ENCODE measurements at places on chromosomes 7 and 10.
A peak's percentile ranks its signal among the peaks of the same experiment; 100 is the strongest.

DNA sequence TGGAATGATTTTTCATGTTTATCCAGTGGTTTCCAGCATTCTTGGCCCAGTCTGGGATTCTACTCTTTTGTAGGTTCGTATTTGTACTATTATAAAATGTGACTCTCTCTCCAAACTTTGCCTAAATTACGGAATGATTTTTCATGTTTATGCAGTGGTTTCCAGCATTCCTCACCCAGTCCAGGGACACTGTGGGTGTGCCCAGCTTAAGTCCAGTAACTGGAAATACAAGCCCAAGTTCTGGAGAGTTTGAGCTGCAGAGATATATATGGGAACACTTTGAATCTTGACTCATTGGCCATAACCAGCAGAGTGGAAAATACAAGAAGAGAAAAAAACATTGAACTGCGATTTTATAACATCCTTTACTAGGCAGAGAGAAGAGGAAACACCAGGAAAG is 5.9 kb upstream of the MAGI2 start:
- no peak for DNase-seq

DNA sequence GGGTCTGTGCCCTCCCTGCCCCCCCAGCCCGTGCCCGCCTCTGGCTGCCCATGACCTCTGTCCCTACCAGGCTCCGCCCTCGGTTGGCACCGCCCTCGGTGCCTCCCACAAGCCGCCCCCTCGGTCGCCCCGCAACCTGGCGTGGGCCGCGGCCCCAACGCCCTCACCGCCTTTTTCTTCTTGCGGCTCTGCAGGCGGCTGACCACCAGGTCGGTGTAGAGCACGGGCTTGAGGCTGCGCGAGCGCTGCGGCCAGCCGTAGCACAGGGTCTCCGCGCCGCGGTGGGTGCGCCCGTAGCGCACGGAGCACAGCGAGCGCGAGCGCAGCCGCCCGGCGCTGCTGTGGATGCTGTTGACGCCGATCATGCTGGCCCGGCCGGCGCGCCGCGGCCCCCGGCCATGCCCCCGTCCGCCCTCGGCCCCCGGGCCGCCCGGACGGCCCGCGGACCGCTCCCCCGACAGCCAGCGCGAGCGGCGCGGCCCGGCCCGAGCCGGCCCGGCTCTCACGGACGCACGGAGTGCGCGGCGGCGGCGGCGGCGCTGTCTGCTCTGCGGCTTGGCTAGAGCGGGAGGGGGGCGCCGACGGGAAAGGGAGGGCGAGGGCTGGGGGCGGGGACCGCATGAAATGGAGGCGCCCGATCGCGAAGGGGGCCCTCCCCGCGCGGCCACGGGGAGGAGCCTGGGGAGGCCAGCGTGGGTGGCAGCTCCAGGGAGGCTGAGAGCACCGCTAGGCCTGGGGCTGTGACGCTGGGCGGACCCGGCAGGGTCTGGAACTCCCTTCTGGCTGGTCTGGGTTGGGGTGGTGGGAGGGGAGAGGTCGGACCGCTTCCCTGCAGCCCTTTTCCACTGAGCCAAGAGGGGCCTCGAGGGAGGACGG is 9.6 kb downstream of the PSD start:
- peak; percentile 61 for DNase-seq

GRCh38 chr10:118957966-118958365 is 71.5 kb upstream of the NANOS1 start:
- DNase-seq, result no peak

DNA sequence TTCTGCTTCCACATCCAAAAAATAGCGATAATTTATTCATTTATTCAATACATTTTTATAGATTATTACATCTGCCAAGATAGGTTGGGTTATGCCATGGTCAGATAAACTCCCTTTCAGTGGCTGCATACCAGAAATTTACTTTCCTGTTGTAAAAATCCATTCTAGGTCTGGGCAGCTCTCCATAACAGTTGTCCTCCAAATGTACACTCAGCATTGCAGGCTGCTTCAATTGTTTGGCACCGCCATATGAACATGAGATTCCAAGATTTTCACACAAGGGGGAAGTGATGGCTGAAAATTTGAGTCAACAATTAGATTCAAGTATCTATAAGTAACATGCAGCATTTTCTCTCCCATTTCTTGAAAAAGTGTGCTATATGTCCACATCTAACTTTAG is 568.7 kb downstream of the ETV1 start:
- DNase-seq, result no peak

GRCh38 chr10:104875561-104875960 is 234.5 kb downstream of the SORCS3 start:
- DNase-seq, result no peak

- no peak for DNase-seq
These were observed 35.0 kb downstream of the CNNM1 start for GRCh38 chr10:99364125-99364524.

GRCh38 chr10:34249634-34250033 is 565.5 kb downstream of the PARD3 start:
- no peak for DNase-seq

- no peak for DNase-seq
These were observed 5.8 kb downstream of the RASGEF1A start for GRCh38 chr10:43260911-43261577.

DNA sequence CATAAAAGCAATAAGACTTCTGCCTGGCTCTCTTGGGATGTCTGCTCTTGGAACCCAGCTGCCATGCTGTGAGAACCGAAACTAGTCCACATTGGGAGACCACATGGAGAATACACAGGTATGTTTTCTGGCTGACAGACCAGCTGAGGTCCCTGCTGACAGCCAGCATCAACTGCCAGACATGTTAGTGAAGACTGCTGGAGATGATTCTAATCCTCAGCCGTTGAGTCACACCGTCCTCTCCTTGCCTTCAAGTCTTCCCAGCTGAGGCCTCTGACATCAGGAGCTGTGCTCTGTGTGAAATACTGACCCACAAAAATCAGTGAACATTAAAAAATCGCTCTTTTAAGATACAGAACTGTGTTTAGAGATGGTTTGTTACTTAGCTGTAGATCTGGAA is 36.9 kb upstream of the AGR2 start:
- no peak for DNase-seq

GRCh38 chr7:116447966-116448839 is 51.3 kb upstream of the CAV2 start:
- no peak for DNase-seq

DNA sequence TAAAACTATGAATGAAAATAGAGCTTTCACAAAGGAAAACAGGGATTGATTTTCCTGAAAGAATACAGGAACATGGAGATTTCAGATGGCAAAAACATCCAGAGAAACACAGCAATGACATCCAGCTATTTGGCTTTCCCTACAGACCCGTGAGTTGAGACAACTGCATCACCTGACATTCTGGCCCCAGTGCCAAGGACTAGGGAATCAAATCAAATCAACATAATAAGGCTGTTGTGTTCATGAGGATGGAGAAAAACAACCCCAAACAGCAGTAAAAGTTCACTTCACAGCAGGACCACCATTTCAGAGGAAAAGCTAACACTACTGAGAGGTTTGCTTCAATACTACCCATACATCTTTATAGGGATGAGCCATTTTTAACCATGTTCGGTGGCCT is 25.5 kb downstream of the ETV1 start:
- no peak for DNase-seq

DNA sequence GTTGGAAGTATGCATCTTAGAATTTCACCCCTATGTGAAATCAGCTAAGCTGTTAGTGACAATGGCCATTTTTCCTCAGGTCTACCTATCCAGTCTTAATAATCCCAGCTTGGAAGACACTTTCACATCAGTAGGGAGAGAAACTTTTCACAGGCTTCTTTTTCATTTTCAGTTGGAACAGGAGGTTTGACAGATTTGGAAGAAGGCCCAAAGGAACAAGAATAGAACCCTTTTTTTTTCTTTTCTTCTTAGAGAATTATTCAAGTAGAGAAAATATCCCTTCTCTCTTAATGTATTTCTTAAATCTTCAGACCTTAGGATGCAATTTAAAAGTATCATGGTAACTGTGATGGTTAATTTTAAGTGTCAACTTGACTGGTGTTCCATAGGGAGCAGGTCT is 410.5 kb upstream of the C7orf33 start:
- DNase-seq, result no peak

DNA sequence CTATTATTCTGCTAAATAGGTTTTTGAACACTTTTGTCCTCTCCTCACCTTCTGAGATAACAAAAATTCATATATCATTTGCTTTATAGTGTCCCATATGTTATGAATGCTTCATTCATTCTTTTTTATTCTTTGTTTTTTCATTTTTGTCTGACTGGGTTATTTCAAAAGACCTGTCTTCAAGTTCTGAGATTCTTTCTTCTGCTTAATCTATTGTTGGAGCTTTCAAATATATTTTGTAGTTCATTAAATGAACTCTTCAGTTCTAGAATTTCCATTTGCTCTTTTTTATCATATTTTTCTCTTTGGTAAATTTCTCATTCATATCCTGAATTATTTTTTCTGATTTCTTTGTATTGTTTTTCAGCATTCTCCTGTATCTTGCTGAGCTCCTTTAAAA is 53.1 kb upstream of the SCIN start:
- no peak for DNase-seq

DNA sequence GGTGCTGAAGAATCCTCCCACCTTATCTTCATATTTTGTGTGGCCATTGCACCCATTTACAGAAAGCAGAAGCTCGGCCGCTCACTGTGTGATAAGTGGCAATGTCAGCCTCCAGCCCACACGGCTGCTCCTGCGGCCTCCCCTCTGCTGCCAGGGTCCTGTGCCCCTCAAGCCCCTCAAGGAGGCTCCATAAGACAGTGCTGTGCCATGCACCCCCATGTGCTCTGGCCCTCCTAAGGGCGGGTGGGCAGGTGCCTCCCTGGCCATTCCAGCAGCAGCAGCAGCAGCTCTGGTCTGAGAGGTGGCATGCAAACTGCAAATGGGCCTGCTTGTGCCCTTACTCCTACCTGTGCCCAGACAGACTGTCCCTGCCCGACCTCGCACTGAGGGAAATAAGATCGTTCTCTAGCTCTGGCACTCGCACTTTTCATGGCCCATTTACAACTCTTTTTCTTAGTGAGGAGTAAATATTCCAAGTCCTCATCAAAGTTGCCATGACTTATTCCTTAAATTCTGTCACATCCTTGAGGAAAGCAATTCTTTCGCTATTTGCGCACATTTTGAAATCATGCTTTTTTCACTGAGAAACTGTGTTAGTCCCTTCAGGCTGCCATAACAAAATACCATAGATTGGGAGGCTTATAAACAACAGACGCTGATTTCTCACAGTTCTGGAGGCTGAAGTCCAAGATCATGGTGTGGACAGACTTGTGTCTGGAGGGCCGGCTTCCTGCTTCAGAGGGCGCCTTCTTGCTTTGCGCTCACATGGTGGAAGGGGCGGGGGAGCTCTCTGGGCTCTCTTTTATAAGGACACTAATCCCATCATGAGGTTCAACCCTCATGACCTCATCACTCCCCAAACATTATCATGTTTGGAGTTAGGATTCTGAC is 187.8 kb downstream of the COBL start:
- no peak for DNase-seq

DNA sequence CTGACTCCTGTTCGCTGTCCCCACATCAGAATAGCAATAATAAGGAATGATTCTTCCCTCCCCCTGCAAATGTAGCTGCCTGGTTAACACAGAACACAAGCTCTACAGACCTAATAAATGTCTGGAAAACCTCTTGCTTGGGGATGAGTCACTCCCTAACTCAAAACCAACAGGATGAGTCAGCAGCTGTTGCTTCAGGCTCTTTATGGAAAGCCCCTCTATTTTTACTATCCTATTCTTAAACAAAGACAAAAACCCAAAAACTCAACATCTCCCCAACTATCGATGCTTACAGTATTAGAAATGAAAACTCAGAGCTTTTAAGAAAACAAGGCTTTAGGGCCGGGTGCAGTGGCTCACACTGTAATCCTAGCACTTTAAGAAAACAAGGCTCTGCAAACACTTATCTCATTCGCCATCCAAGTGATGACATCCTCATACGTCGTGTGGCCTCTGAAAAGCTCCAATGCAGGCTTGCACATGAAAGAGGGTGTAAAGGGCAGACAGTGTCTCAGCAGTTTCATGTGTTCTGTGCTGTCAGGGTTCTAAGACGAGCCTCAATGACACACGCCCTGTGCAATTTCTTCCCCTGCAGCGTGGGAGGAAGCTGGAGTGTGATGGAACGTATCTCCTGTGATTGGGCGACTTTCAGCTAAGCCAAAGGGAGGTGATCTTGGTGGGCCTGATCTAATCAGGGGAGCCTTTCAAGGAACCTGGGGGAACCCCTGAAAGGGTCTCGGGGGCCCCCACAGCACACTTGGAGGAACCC is 70.1 kb downstream of the AMZ1 start:
- peak; percentile 77 for DNase-seq

GRCh38 chr10:47287365-47287802 is 12.6 kb upstream of the GDF10 start:
- DNase-seq, result no peak

GRCh38 chr10:10044922-10045764 is 972.5 kb upstream of the CELF2 start:
- DNase-seq, result no peak

- DNase-seq, result no peak
These were observed 108.7 kb downstream of the GFRA1 start for GRCh38 chr10:116164291-116164690.

GRCh38 chr10:63267414-63268148 is 134.5 kb downstream of the NRBF2 start:
- no peak for DNase-seq

GRCh38 chr10:29270883-29271282 is 18.0 kb upstream of the LYZL1 start:
- DNase-seq, result no peak

DNA sequence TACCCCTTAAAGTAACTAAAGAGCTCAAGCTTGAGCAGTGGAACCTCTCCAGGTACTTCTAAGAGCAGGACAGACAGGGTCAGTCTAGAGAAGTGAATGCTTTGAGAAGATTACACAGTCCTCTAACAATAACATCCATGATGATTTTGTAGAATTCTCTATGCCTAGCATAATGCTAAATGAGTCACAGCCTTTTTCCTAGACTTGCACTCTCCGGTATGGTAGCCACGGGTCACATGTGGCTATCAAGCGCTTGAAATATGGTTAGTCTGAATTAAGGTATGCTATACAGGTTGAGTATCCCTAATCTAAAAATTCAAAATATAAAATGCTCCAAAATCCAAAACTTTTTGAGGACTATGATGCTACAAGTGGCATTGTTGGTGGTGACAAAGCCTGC is 166.6 kb upstream of the MKLN1 start:
- DNase-seq, result no peak

GRCh38 chr7:51276967-51277366 is 39.6 kb downstream of the COBL start:
- no peak for DNase-seq

- no peak for DNase-seq
These were observed 180.7 kb upstream of the GPR26 start for GRCh38 chr10:123485341-123485960.

- no peak for DNase-seq
These were observed 156.5 kb downstream of the ITGA8 start for GRCh38 chr10:15563246-15563645.

- no peak for DNase-seq
These were observed 77.3 kb downstream of the UNCX start for GRCh38 chr7:1309996-1310395.

- no peak for DNase-seq
These were observed 140.3 kb upstream of the TARP start for GRCh38 chr7:38413784-38414183.

Measured in stimulated activated CD4-positive, alpha-beta T cell treated with anti-CD3 and anti-CD28 coated beads, TNF-alpha, amount 100 ng/mL, for 24 hours (primary cell).